Kasumi-1 (cell line): ENCODE measurements at places on chromosomes 6 and 20.

DNA sequence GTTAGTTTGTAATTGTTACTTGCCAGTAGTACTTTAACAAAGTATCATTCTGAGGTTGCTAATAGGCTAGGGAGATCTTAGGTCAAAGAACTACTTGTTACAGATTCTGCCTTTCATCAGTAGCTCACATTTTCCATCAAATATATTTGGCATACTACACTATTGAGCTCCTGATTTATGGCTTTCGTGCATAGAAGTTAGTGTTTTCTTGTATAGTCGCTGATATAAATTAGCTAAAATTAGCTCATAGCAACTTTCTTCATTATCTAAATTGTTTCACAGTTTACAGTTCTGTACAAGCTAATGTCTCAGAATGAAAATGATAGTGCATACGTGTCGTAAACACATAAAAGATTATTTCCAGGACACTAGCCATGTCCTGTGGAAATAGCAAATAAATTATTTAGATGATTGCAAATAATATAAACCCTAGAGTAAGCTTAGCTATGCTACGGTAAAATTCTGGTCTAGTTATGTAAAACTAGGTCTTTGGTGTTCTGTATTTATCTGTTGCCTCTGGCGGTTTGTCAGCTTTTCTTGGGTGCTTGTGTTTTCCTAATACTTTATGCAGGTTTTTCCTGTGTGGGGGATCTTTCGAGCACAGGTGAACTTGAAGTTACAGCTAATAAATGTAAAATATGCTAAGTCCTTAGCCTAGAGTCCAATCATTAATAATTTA is 15.1 kb downstream of the PDE7B start:
- DNase-seq, result no peak

DNA sequence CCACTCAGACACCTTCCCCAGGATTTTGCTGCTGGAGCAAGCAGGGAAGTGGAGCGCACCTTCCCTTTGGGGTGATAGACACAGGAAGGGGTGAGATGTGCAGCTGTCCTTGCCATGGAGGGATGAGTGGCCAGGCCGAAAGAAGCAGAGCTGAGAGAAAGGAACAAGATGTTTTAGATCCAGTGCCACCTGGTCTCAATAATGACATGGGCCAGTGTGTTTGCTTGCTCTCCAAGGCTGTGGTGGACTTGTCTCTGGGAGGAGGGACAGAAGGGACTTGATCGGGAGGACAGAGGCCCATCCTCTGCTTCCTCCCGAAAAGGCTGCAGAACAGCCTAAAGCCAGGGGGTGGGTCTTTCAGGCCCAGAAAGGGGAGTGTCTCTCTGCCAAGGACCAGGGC is 61.7 kb upstream of the CCDC167 start:
- DNase-seq, result no peak

DNA sequence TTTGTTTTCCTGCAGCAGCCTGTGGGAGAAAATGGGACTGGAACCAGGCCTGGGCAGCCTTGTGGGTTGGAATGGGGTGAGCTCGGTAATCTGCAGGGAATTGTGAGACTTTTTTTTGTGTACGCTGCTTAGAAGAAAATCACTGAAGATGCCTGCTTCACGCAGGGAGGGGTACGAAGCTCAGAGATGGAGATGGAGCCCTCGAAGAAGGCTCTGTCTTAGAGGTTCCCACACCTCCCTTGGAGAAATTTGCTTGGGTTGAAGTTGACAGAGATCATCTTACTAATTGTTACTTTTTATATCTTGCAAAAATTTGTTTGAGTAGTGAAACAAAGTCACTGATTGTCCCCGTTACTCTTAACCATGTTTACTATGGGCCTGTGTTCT is 894 bp downstream of the PYGB start:
- DNase-seq, result peak; percentile 30

DNA sequence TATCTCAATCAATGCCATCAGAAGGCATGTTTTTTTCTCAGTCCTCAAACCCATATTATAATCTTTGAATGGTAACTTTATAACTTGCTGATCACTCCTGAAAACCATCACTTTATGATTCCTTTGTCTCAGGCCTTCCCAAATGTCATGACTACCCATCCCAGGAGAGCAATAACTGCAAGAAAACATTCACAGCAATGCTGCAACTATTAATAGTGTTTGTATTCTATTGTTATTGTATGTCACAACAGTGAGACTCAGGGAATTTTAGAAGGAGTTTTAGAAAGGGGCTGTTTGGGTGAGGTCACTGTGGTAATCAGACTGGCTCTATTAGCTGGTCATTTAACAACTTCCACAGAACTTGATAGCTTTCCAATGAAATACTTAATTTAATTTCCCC is 301.4 kb upstream of the TBX18 start:
- DNase-seq, result no peak

GRCh38 chr6:74857157-74857556 is 348.7 kb downstream of the COL12A1 start:
- DNase-seq, result no peak

GRCh38 chr6:146847426-146847825 is 248.7 kb downstream of the ADGB start:
- no peak for DNase-seq

GRCh38 chr6:85469276-85470022 is 19.6 kb downstream of the NT5E start:
- DNase-seq, result no peak

- DNase-seq, result no peak
Measured at GRCh38 chr6:134936476-134936875, 13.4 kb downstream of the ALDH8A1 start.
